ENCODE measurements at places on chromosomes 11 and 22. TPM values are rescaled to one million over a fixed set of nuclear protein-coding genes. Genes with fewer than 3 reads are reported as not detected.

DNA sequence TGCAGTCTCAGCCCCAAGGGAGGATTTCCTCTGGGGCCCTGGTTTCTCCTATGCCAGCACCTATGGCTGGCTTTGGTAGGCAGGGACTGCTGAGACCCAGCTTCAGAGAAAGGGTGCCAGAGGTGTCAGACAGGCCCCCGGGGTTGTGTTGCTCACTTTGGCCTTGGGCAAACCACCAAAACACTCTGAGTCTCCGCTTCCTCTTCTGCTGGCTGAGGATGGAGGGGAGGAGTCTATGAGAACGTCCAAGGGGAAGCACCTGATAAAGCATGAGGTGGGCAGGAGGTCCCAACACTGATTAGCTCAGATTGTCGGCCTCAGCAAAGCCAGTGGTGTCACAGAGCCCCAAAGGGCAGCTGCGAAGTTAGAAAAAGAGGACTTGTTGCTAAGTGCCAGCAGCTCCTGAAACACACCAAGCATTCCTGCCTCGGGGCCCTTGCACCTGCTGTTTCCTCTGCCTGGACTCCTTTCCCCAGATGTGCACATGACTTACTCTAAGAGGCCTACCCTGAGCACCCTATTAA lies 10.5 kb downstream of the SMTNL1 start:
- H3K36me3 ChIP-seq, result peaks cover 50% of the 10 kb centered on the region
- DNase-seq, result peak; percentile 20
- no peak overlapping the region for H3K27ac ChIP-seq

DNA sequence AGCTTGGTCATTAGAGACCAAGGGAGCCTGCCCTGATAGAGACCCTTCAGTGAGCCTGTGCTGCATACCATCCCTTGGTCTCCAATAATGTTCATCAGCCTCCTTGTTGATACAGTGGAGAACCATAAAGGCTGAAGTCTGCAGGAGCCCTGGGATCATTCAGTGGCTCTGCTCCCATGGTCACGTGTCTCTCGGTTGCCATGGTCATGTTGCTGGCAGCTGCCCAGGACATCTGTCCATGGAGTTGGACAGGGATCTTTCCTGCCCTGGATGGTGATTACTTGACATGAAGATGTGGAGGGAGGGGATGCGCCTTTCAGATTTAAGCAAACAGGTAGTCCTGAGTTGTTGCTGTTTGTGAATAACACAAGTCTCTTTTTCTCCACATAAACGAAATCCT lies 38.2 kb downstream of the CYB5R2 start:
- no peak overlapping the region for H3K4me3 ChIP-seq
- no peak for DNase-seq
- H3K4me1 ChIP-seq, result no peaks in the 10 kb centered on the region
- no peak overlapping the region for H3K27ac ChIP-seq

DNA sequence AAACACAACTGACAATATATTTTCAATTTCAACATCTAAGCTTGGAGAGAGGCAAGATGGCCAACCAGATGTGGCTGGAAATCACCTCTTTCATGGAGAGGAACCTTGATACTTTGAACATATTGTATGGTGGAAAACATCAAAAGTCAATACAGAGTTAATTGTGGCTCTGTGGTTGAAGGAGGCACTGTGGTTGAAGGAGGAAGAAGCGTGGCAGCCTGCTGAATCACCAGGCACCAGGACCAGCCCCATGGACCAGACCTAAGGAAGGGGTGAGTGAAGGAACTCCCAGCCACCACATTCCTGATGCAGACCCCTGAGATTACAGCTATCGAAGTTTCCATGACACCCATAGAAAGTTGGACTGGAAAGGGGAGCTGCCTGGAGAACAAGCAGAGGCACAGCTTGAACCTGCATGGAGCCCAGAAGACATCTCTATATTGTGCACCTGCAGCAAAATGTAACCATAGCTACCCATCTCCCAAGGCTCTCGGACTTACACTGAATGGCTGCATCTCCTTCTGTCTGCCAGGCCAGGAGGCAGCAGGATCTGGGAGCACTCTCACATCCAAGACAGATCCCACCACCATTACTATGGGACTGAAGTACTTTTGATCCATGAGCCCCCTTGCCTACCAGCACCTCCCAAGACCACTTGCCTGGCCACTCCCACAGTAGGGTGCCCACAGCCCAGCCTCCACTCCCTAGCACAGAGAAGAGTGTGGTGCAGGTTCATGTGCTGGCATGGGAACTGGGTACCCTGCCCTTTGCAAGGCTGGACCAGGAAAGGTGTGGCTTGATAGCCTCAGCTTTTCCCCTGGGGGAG lies 79.8 kb upstream of the SC5D start:
- no peak for DNase-seq
- no peaks in the 10 kb centered on the region for H3K4me1 ChIP-seq
- H3K36me3 ChIP-seq, result no peaks in the 10 kb centered on the region

DNA sequence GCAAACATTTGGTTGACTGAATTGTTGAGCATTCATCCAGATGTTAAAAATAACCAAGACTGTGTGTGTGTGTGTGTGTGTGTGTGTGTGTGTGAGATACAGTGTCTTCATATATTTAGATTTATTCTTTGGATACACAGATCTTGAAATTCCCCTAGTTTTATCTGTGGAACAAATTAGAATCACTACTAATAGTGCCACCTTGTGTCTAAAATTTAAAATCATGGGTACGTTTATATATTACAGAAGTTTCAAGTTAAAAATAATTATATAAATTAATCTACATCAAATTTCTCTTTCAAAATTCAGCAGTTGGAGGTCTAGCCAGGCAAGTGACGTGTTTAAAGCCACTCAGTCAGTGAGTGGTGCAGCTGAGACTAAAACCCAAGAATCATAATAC lies 1566.2 kb upstream of the TENM4 start:
- no peak for DNase-seq
- no peaks in the 10 kb centered on the region for H3K27me3 ChIP-seq
- H3K4me3 ChIP-seq, result no peak overlapping the region
- H3K36me3 ChIP-seq, result no peaks in the 10 kb centered on the region
- H3K4me1 ChIP-seq, result no peaks in the 10 kb centered on the region
- H3K27ac ChIP-seq, result no peak overlapping the region

- no peak for DNase-seq
- peaks cover 59% of the 10 kb centered on the region for H3K36me3 ChIP-seq
- no peak overlapping the region for H3K4me3 ChIP-seq
- no peak overlapping the region for H3K27ac ChIP-seq
These were observed 56.4 kb downstream of the ARFGAP3 start for GRCh38 chr22:42800451-42801251.

- H3K4me1 ChIP-seq, result no peaks in the 10 kb centered on the region
- H3K4me3 ChIP-seq, result no peak overlapping the region
- no peaks in the 10 kb centered on the region for H3K36me3 ChIP-seq
These were observed 54.4 kb upstream of the JAM3 start for GRCh38 chr11:134014511-134014910.

The SVIP gene
- total RNA-seq, result 58.1 TPM
